ENCODE measurements at places on chromosomes 3 and 15. TPM values are rescaled to one million over a fixed set of nuclear protein-coding genes. Genes with fewer than 3 reads are reported as not detected.

GRCh38 chr15:65400760-65401610 is 21.8 kb downstream of the IGDCC4 start:
- peak; percentile 77 for DNase-seq

DNA sequence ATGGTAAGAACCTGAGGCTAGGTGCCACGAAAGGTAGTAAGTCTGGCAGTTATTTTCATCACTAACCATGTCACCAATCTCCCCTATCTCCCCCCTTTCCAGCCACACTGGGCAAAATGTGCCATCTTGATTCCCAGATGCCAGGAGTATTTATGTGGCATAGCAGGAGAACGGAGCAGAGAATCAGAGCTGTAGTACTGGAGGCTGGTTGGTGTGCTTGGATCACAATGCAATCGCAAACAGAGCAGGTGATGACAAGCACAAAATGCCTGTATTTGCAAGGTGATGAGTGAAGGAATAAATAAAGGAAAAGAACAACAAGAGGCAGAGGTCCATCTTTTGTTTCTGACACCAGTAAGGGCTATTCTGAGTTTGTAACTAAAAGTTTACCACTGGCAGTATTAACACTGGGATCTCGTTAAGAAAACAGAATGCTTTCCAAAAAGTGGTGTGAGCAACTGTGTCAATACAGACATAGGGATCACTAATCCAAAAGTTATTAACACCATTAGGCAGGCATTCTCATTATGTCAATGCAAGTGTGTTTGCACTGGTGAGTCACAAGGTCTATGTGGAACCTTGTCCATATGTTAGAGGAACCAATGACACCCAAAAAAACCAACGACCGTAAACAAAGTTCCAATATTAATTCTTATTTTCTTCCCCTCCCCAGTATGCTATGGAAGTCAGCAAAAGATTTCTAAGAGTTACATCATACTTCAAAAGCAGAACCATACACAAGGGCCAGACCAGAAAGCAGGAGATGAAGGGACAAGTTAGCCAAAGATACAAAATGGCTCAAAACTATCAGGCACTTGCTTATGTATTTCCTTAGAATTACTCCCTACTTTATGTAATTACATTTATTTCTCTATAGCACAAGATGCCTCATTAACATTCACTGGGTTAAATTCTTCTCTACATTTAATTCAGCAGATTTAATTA is 556.6 kb downstream of the FOXP1 start:
- DNase-seq: no peak

GRCh38 chr3:24545887-24546286 is 51.2 kb upstream of the THRB start:
- DNase-seq: no peak

- no peak for DNase-seq
These were observed 40.0 kb upstream of the FAM3D start for GRCh38 chr3:58706395-58707167.

GRCh38 chr3:25009665-25010064 is 418.4 kb upstream of the RARB start:
- DNase-seq: no peak

The MOBP gene
- 0.14 TPM for polyA plus RNA-seq

GRCh38 chr3:8445861-8446260 is 55.8 kb upstream of the LMCD1 start:
- no peak for DNase-seq

The RAD54L2 gene
- 15.3 TPM for polyA plus RNA-seq

The SIDT1 gene
- polyA plus RNA-seq: 3.2 TPM

- no peak for DNase-seq
These were observed 534.6 kb upstream of the ATP11B start for GRCh38 chr3:182258538-182259177.

GRCh38 chr3:174002543-174002942 is 605.0 kb downstream of the NLGN1 start:
- DNase-seq: no peak

- DNase-seq: no peak
These were observed 85.1 kb downstream of the ANP32A start for GRCh38 chr15:68735610-68736009.

The LMCD1 gene
- 30.1 TPM for polyA plus RNA-seq

Data from right renal pelvis (tissue), 4 donors.